ENCODE measurements at places on chromosomes 11 and 22.

- DNase-seq = peak; percentile 61
These were observed 17.3 kb upstream of the SLC29A2 start for GRCh38 chr11:66388780-66389386.

- peak; percentile 13 for DNase-seq
These were observed 6.7 kb downstream of the HSD17B12 start for GRCh38 chr11:43687120-43687791.

DNA sequence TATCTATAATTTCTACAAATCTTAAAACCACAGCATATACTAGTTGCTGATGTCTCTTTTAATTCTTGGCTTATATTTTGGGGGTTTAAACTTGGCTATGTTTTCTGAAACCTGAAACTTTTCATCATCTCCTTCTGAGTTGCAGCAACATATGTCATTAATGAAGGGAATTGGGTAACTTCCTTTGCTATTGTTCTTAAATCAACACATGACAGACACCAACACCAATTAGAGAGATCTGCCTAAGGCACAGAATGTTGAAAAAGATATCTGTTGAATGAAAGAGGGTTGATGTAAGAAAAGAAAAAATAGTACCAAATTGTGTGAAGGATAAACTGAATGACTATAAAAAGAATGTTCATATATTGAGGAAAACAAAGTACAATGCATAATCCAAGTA is 10.3 kb upstream of the GAS2 start:
- DNase-seq = no peak

- DNase-seq = no peak
These were observed 44.6 kb downstream of the LIF start for GRCh38 chr22:30201945-30202344.

DNA sequence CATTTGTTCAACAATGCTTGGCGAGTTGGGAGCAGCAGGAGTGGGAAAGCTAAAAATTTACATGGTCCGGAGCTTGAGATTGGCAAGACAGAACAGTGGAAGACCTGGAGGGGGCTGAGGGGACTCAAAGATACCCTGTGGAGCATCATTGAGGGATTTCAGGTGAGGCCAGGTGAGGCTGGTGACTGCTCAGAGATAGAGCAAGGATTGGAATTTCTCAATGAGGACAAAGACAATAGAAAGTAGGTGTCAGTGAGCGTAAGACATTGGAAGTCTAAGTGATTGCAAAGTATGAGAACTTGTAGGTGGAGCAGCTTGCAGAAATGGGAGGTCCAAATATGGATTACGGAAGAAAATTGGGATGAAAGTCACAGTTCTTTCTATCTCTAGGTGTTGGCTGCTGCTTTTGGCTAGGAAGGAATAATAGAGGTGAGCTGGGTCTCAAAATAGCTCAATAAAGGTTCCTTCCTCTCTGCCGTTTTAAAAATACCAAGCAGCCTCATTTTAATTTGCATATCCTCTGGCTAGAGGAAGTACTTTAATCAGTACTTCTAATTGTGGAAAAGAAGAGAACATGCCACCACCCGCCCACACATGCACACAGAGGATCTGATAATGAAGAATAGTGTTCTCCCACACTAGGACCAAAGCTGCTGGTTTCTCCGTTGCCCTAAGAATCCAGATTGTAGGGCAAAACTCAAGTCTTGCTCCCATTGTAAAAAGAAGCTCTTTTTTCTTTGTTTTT is 41.8 kb upstream of the SORL1-AS1 start:
- DNase-seq = no peak

DNA sequence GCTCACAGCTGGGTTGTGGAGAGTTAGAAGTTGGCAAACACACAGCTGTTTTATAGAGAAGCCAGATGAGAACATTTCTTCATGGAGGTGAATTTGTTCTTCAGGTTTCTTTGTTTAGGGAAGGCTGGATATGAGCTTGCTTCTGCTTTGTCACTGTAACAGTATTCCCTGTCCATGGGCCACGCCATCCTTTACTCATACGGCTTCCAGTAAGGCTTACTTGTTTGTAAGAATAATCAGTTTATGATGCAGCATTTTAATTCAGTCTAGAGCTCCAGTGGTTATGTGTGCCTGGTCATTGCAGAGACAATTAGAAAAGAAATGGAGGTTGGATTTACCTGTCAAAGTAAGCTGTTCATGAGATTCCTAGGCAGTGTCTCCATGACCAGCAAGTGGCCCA is 131.8 kb downstream of the TRIM44 start:
- DNase-seq = no peak

- no peak for DNase-seq
These were observed 7.1 kb upstream of the EXT2 start for GRCh38 chr11:44088377-44088776.

- peak; percentile 55 for DNase-seq
These were observed 335.8 kb upstream of the DDI1 start for GRCh38 chr11:103700622-103701021.

DNA sequence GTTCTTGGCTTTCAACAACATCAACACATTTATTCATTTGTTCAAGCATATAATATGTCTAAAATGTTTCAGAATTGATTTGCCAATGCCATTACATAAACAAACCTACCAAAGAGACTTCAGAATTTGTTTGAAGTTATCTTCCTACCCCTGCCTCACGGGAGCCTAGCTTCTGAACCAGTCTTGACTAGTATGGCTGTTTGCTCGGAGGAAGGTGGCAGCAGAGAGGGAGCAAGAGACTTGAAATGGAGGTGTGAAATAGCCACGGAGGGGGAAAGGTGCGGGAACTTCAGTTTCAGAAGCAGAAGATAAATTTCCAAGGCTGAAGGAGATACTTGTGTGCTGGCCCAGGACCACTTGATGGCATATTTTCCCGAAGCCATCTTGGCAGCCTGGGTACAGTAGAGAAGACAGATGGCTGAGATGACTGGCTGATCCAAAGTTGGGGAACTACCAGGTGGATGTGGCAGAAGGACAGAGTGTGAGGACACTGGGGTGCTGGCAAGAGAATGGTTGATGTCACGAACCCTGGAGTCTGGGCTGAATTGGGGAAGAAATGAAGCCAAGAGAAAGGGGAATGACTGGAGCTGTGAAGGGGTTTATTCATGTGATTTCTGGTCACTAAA is 14.0 kb upstream of the MTCH2 start:
- DNase-seq = no peak

- no peak for DNase-seq
These were observed 82.7 kb upstream of the TMEM45B start for GRCh38 chr11:129732941-129733340.

GRCh38 chr11:120615391-120615790 is 103.8 kb downstream of the GRIK4 start:
- DNase-seq = no peak

GRCh38 chr11:71164186-71164585 is 88.2 kb downstream of the SHANK2 start:
- DNase-seq = no peak

GRCh38 chr11:110473706-110474105 is 44.0 kb downstream of the FDX1 start:
- no peak for DNase-seq

GRCh38 chr11:119830400-119830799 is 101.4 kb upstream of the NECTIN1 start:
- no peak for DNase-seq

GRCh38 chr11:113311536-113311935 is 2.8 kb upstream of the TTC12 start:
- DNase-seq = no peak

GRCh38 chr11:113998574-113998973 is 23.7 kb downstream of the HTR3A start:
- no peak for DNase-seq

GRCh38 chr11:127003260-127003981 is 2.9 kb upstream of the KIRREL3 start:
- DNase-seq = no peak

GRCh38 chr11:128471138-128471661 is 116.2 kb downstream of the ETS1 start:
- no peak for DNase-seq

GRCh38 chr22:28874811-28875320 is 8.5 kb upstream of the ZNRF3 start:
- DNase-seq = no peak

DNA sequence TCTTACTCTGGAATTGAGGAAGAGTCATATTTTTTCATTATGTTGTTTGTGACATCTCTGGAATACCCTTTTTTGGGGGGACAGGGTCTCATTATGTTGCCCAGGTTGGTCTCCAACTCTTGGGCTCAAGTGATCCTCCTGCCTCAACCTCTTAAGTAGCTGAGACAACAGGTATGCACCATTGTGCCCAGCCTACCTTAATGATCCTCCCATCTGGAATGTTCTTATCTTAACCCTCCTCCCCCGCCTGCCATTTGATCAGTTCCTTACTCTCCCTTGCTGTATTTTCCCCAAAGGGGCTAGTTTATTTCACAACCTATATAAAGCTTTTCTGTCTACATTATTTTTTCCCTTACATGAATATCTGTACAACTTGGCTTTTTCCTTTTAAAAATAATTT is 594.7 kb downstream of the METTL15 start:
- DNase-seq = no peak

GRCh38 chr11:90148900-90149299 is 14.4 kb downstream of the NAALAD2 start:
- DNase-seq = no peak

DNA sequence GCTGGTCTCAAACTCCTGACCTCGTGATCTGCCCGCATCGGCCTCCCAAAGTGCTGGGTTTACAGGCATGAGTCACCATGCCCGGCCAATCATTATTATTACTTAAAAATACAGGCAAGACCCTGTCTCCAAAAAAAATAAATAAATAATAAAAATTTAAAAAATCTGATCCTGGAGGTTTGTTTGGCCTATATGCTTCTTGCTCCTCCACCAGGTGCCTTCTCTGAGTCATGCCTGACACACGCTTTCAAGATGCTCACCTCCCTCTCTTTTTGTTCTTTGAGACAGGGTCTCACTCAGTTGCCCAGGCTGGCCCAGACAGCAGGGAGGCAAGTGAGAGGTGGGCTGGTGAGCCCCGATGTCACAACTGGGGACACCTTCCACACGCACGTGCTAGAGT is 13.5 kb downstream of the ZC3H7B start:
- no peak for DNase-seq

DNA sequence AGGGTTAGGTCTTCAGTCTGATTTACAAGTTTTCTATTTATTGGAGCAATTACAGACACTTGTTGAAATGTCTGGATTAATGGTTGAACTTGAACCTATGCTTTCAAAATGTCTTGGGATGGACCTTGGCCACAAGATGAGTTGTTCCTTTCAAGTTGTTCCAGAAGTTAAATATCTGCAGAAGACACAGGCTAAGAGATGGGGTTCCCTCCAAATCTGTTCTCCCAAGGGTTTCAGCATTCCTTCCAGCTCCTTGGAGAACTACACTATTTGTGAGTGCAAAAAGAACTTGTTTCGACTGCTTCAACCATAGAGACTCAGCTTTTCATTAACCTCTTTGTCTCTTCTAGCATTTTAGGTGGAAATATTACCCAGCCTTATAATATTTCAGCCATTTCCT is 189.0 kb upstream of the BLID start:
- no peak for DNase-seq

GRCh38 chr11:108218455-108218854 is 4.0 kb downstream of the NPAT start:
- no peak for DNase-seq

DNA sequence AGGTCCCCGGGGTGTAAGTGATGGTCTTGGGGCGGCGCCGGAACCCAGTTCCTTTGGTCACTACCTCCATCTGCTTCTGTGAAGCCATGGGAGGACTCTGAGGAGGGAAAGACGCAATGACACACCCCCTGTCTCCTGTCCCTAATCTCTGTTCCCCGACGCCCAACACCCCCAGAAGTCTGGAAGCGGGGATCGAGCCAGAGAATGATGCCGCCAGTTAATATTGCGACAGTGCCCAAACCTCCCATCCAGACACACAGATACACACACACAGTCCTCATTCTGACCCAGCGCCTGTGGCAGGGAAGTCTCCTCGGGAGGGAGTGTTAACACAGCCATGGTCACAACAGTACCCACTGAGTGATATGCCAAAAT is 352 bp downstream of the C22orf23 start:
- DNase-seq = no peak

DNA sequence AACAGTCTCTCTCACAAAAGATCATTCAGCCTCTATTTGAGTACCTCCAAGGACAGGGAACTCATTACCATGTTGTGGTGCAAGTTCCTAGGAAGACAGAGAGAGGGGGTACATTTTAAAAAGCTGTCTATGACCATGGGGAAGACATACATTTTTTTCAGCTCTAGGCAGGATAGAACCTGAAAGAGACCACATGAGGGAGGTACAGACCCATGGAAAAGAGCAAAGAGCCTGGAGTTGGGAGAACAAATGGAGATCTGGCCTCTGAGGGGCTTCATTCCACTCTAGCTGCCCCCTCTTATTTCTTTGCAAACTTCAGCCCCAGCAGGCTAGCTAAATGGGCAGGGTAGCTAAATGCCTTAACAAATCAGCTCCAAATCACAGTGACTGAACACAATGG is 36.3 kb downstream of the KCNC1 start:
- DNase-seq = peak; percentile 7

DNA sequence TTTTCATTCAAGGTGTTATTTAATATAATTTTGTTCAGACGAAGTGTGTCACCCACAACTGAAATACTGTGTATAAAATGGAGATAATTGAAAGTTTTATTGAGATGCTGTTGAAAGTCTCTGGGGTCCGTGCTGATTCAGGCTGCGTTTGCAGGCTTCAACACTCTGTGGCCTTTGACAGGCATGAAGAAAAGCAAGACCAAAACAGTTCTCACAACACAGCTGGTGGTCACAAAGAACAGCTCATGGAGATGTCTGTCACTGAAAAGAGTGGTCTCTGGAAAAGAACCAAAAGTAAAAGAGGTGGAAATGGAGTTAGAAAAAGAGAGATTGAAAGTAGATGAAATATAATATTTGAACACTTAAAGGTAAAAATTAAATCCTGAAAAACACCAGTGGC is 9.8 kb upstream of the MPPED2 start:
- DNase-seq = no peak

DNA sequence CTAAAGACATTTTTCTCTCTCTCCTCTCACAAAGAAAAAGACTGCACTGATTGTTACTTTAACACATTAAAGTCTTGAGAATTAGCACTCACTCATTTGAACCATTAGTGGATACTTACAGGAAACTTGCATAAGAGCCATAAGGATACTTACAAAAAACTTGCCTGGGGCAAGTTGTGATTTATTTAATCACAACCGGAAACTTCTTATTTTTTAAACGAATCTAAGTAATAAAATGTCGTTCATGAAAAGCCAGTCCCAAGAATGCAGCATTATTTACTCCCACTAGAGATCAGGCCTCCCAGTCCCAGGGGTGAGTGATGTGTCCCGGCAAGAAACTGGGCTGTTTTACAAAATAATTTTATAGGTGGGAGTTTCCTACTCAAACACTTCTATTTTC is 59.3 kb upstream of the TTC12 start:
- no peak for DNase-seq

GRCh38 chr11:19892876-19893275 is 180.2 kb downstream of the NAV2 start:
- no peak for DNase-seq

GRCh38 chr11:2121227-2122130 is 17.7 kb downstream of the IGF2 start:
- DNase-seq = no peak

- DNase-seq = no peak
These were observed 344.6 kb upstream of the C11orf87 start for GRCh38 chr11:109077291-109077920.
